ENCODE measurements at places on chromosomes 1 and 21. TPM values are rescaled to one million over a fixed set of nuclear protein-coding genes. Genes with fewer than 3 reads are reported as not detected.
A peak's percentile ranks its signal among the peaks of the same experiment; 100 is the strongest.

RGSL1 gene
- polyA plus RNA-seq, result not detected

SLC66A1 gene
- polyA plus RNA-seq, result 2.4 TPM

FCRL4 gene
- not detected for polyA plus RNA-seq

SETD4 gene
- polyA plus RNA-seq, result 6.5 TPM

SDC3 gene
- polyA plus RNA-seq, result not detected

SERINC2 gene
- polyA plus RNA-seq, result not detected

ZSCAN20 gene
- 0.68 TPM for polyA plus RNA-seq

CA6 gene
- not detected for polyA plus RNA-seq

MCOLN2 gene
- polyA plus RNA-seq, result 3.8 TPM

RGS13 gene
- not detected for polyA plus RNA-seq

DNA sequence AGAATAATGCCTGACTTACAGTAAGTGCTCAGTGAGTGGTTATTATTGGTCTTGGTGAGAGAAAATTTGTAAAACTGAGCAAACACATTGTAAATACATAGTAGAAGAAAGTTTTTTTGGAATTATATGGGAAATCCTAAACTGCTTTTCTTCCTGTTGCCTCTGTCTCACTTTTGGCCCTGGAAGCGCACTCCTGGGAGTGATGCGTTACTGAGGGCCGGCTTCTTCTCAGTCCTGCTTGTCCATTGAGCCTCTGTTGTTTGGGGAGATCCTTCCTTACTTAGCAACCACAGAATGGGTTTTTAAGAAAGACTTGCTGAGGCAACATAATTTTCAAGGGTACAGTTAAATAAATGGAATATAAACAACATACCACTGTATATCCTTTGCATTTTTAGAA, 166.0 kb downstream of the EDEM3 start:
- H3K36me3 ChIP-seq, result peaks cover 22% of the 10 kb centered on the region
- H3K27me3 ChIP-seq, result peaks cover 2% of the 10 kb centered on the region
- no peak for DNase-seq
- H3K4me3 ChIP-seq, result no peak overlapping the region

DNA sequence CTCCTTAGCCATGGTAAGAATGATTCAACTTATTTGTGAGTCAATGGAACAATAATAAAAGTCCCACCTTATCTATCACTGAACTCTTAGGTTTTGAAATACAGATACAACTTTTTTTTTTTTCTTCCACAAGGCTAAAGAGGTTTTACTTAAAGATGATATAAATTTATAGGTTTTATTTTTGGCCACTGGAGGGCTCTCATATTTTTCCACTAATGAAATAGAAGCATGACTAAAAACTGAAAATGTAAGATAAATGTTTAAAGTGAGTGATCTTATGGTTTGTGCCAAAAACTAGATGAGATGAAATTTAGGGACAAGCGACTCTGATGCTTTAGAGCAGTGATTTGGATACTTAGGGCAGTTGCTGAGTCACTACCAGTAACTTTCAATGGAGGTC, 499.0 kb downstream of the NUF2 start:
- H3K4me3 ChIP-seq, result no peak overlapping the region
- no peaks in the 10 kb centered on the region for H3K36me3 ChIP-seq
- no peaks in the 10 kb centered on the region for H3K4me1 ChIP-seq
- H3K27me3 ChIP-seq, result peaks cover 6% of the 10 kb centered on the region
- no peak for DNase-seq

- no peak overlapping the region for H3K4me3 ChIP-seq
- H3K27me3 ChIP-seq, result peaks cover 1% of the 10 kb centered on the region
- no peaks in the 10 kb centered on the region for H3K36me3 ChIP-seq
- H3K4me1 ChIP-seq, result peaks cover 7% of the 10 kb centered on the region
- no peak for DNase-seq
These were observed 166.7 kb downstream of the ADGRL4 start for GRCh38 chr1:78839704-78840277.

GRCh38 chr21:44391345-44392091, 38.1 kb downstream of the TRPM2 start:
- H3K36me3 ChIP-seq, result peaks cover 34% of the 10 kb centered on the region
- no peak for DNase-seq
- H3K4me3 ChIP-seq, result no peak overlapping the region
- no peak overlapping the region for H3K27ac ChIP-seq
- peaks cover 1% of the 10 kb centered on the region for H3K27me3 ChIP-seq

DNA sequence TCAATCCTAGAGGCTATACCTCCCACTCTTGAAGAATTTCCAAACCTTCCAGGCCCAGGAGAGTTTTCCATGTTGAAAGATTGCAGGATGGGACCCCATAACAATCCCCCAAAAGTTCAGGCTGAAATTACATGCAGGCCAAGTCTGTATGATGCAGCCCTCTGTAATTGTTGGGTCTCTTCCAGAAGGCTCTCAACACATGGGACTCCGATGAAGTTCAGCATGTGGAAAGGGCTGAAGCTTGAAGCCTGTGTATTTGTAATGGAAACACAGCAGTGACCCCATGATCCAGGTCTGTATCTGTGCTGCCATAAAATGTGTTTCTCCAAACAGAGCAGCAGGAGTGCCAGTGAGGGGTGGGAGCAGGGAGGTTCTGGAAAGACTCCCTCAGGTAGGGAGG, 202.5 kb upstream of the LYPLAL1 start:
- no peak for DNase-seq
- no peaks in the 10 kb centered on the region for H3K27me3 ChIP-seq
- no peaks in the 10 kb centered on the region for H3K4me1 ChIP-seq
- no peak overlapping the region for H3K4me3 ChIP-seq

DNA sequence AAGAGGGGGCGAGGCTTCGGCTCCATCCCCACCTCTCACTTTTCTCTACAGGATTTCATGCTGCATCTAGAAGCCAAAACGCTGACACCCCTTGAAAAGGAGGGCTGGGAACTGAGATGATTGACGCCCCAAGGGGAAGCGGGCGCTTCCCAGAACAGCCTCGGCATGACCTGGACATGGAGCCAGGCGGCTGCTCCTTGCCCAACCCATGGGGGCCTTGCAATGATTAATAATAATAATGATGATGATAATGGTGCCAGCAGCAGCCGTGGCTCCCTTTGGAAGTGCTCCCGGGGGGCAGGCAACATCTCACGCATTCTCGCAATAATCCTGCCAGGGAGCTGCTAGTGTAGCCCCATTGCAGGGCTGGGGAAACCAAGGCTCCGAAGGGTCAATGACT, 78.2 kb downstream of the RAP1GAP start:
- H3K27me3 ChIP-seq, result peaks cover 2% of the 10 kb centered on the region
- no peak for DNase-seq
- no peaks in the 10 kb centered on the region for H3K4me1 ChIP-seq
- no peaks in the 10 kb centered on the region for H3K36me3 ChIP-seq
- H3K27ac ChIP-seq, result no peak overlapping the region
- H3K4me3 ChIP-seq, result no peak overlapping the region

DNA sequence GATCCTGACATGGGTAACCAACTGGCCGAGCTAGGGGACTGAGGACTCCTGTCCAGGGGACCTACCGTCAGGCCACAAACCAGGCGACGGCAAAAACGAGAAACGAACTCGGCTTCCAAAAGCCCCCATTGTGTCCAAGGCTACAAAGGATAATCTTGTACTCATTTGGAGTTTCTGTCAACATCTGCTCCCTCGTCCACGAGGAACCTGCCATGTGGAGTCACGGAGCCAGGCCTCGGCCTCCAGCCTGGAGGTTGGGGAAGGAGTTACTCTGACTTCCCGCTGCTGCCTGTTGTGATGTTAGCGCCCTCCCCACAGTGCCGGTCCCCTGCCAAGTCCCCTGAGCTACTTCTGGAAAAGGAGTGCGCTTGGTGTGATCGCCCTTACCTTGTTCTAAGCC, 7.3 kb downstream of the KRTAP10-1 start:
- H3K27me3 ChIP-seq, result peaks cover 4% of the 10 kb centered on the region
- H3K4me3 ChIP-seq, result no peak overlapping the region
- no peaks in the 10 kb centered on the region for H3K36me3 ChIP-seq
- no peak overlapping the region for H3K27ac ChIP-seq
- H3K4me1 ChIP-seq, result no peaks in the 10 kb centered on the region
- DNase-seq, result no peak

GRCh38 chr1:29498126-29499103, 262.1 kb downstream of the PTPRU start:
- DNase-seq, result no peak
- H3K27ac ChIP-seq, result no peak overlapping the region
- peaks cover 7% of the 10 kb centered on the region for H3K27me3 ChIP-seq
- no peaks in the 10 kb centered on the region for H3K36me3 ChIP-seq

GRCh38 chr1:234725177-234726132, 115.5 kb upstream of the IRF2BP2 start:
- no peak overlapping the region for H3K4me3 ChIP-seq
- no peaks in the 10 kb centered on the region for H3K36me3 ChIP-seq
- H3K27me3 ChIP-seq, result peaks cover 12% of the 10 kb centered on the region
- H3K27ac ChIP-seq, result peak overlapping the region; percentile 93

DNA sequence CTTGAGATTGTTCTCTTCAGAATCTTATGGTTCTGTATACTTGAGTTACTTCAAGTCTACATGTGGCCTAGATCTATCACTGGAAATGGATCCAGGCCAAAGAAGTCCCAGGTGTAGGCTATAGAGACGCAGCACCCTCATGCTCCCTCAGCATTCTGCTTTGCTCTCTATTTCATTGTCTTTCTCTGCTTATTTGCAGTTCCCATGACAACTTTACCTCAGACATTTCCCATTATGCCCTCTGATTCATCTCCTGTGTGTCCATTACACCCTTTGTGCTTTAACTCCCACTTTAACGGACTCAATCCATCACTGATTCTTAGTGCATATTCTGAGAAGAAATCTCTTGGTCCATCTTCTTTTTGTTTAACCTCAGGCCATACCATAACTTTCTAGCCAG, 236.9 kb upstream of the NRIP1 start:
- no peaks in the 10 kb centered on the region for H3K36me3 ChIP-seq
- no peaks in the 10 kb centered on the region for H3K4me1 ChIP-seq
- peaks cover 1% of the 10 kb centered on the region for H3K27me3 ChIP-seq
- H3K4me3 ChIP-seq, result no peak overlapping the region
- DNase-seq, result no peak
- H3K27ac ChIP-seq, result no peak overlapping the region

GRCh38 chr1:224289396-224289795, 40.6 kb downstream of the NVL start:
- no peaks in the 10 kb centered on the region for H3K27me3 ChIP-seq
- no peak overlapping the region for H3K27ac ChIP-seq
- no peaks in the 10 kb centered on the region for H3K36me3 ChIP-seq
- H3K4me3 ChIP-seq, result no peak overlapping the region

DNA sequence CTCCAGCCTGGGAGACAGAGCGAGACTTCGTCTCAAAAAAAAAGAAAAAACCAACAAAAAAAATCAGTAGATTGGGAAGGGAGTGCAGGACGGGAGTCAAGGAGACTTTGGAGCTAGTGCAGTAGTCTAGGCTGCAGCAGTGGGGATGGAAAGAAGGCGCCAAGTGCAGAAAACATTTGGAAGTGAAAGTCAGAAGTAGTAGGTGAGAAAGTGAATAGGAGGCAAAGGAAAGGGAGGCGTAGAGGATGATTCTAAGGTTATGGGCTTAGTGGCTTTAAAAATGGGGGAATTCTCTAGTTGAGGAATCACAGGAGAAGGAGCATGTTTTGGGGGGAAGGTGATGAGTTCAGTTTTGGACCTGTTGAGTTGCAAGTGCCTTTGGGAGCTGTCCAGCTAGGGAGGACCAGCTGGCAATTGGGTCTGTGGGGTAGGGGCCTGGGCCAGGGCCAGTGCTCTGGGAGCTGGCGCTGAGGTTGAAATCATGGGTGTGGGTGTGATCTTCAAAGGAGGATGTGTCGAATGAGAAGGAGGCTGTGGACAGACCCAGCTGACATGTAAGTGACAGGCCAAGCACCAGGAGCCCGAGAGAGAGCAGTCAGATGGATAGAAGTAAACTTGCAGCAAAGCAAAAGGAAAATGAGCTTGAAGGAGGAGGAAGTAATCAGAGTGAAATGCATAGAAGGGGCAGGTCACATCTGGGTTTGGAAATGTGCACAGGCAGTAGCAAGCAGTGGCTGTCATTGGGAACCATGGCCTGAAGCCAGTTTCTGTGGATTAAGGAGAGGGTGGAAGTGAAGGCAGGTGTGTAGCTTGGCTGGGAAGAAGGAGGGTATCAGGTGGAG, 15.8 kb downstream of the TMCC2 start:
- peaks cover 6% of the 10 kb centered on the region for H3K27me3 ChIP-seq
- no peak overlapping the region for H3K4me3 ChIP-seq
- no peak for DNase-seq
- H3K27ac ChIP-seq, result no peak overlapping the region
- no peaks in the 10 kb centered on the region for H3K4me1 ChIP-seq

DNA sequence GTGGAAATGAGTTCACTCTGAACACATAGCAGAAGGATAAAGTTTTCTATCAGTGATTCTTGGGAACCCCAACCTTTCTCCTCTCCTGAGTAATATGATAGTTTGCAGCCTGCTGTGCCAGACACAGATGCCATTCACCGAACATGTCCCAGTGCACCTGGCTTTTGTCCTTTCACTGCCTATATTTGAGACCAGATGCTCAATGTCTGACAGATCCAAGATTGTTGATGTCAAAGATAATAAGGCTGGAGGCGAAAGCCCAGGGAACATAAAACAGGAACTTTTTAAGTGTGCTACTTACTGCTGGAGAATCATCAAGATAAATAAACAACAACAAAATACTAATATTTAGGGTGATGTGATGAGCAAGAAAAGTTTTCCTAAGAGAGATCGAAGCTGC, 139.3 kb downstream of the TIAM1 start:
- DNase-seq, result no peak
- H3K36me3 ChIP-seq, result no peaks in the 10 kb centered on the region
- H3K27ac ChIP-seq, result no peak overlapping the region

GRCh38 chr1:25644962-25645361, 28.4 kb downstream of the MAN1C1 start:
- DNase-seq, result no peak
- peaks cover 2% of the 10 kb centered on the region for H3K27me3 ChIP-seq
- peaks cover 34% of the 10 kb centered on the region for H3K4me1 ChIP-seq
- no peaks in the 10 kb centered on the region for H3K36me3 ChIP-seq

DNA sequence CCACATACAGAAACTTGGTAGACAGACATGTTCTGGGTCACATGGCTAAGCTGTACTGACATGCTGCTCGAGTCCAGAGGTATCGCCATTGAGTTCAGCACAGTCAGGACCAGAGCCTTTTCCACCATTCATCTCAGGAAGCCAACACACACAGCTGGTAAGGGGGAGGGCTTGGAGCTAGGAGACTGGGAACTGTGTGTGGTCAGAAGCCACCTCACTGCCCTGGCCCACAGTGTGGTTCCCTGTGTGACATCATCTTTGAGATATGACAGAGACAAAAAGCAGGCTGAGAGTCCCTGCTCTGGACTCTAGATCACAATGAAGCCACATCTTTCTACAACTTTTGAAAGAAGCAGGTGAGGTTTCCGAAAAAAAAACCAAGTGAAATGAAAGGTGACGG, 107.2 kb downstream of the SIM2 start:
- peaks cover 10% of the 10 kb centered on the region for H3K36me3 ChIP-seq
- no peaks in the 10 kb centered on the region for H3K27me3 ChIP-seq
- H3K4me3 ChIP-seq, result no peak overlapping the region
- DNase-seq, result no peak

Data from immature natural killer cell (primary cell).